ENCODE measurements at places on chromosomes 4 and X.

DNA sequence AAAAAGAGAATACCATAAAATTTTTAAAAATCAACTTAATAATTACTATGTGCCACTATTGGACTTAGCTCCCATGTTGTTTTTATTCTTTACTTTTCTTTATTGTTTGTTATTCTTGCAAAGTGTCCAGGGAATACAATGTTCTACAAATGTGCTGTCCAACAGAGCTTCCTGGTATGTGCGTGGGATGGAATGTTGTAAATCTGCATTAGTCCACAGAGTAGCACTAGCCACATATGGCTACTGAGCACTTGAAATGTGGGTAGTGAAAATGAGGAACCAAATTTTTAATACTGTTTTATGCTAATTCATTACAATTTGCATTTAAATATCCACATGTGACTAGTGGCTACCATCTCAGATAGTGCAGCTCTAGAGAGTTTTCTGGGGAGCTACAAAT lies 14.3 kb upstream of the CORIN start:
- DNase-seq: no peak

- DNase-seq: no peak
Observed at GRCh38 chr4:77650787-77651186, 45.2 kb downstream of the CXCL13 start.

DNA sequence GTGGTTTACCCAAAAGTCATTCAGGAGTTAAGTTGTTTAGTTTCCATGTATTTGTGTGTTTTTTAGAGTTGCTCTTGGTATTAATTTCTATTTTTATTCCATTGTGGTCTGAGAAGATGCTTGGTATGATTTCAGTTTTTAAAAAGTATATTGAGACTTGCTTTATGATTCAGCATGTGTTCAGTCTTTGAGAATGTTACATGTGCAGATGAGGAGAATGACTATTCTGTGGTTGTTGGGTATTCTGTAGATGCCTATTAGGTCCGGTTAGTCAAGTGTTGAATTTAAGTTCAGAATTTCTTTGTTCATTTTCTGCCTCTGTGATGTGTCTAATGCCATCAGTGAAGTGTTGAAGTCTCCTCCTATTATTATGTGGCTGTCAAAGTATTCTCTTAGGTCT lies 249.4 kb downstream of the ARHGAP10 start:
- no peak for DNase-seq

DNA sequence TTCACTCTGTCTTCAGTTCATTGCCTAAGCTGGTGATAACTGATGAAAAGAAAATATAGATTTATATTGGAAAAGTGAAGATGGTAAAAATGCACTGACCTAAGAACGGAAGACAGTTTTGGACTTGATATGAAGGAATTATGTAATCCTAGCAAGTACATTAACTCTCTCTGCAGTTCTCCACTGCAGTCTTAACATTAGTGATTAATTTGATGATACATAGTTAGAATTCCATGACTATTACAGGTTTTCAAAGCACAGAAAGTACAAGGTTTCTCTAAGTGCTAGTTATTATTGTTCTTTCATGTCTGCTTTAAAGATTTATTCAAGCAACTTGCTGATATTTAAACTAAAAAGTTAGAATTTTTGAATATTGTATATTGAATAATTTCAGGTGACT lies 1591.7 kb upstream of the ADGRL3 start:
- no peak for DNase-seq

GRCh38 chr4:42676066-42676951 lies 19.4 kb upstream of the ATP8A1 start:
- DNase-seq: no peak

- DNase-seq: no peak
Observed at GRCh38 chr4:48772556-48772955, 7.5 kb downstream of the FRYL start.

DNA sequence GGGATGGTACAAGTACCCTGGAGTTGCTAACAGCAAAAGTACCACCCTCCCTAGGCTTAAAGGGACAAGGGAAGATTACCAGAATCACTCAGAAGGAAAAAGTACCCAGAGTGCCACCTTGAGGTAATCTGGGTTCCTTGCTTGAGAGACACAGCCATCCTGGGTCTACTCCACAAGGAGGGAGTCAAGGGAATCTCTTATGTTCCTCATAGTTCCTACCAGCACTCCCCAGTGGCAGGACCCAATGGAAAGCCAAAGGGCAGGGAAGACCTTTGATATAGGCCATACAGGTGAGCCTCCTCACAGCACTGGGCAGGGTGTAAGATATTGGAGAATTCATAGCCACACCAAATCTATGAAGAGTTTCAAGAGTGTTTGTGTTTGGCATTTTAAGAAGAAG lies 5.7 kb downstream of the IL2 start:
- peak; percentile 32 for DNase-seq

DNA sequence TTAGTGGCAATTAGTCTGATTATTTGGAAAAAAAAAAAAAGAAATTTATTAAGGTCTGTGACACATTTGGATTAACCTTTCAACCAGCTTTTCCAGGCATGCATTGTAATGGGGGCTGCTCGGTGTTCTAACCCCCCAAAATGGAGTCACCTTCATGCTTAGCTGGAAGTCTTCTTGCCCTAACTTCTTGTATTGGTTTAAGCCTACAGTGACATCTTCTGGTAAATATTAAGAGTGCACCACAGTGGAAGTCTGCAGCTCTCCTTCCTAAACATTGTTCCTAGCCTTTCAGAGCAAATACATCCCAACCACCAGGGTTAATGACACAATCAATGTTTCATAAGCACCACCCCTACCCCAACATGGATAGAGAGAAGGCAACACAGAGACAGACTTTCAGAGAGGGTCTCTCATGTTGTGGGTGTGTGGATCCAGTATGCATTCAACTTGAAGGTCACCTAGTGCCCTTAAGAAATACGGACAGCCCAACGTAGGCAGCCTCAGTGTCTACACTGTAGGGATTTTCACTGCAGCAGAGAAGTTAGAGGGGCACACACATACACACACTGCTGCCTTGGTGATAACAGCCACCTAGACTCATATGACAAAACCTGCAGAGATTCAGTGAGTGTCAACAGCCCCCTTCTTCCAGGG lies 142.9 kb upstream of the MBNL3 start:
- DNase-seq: no peak

DNA sequence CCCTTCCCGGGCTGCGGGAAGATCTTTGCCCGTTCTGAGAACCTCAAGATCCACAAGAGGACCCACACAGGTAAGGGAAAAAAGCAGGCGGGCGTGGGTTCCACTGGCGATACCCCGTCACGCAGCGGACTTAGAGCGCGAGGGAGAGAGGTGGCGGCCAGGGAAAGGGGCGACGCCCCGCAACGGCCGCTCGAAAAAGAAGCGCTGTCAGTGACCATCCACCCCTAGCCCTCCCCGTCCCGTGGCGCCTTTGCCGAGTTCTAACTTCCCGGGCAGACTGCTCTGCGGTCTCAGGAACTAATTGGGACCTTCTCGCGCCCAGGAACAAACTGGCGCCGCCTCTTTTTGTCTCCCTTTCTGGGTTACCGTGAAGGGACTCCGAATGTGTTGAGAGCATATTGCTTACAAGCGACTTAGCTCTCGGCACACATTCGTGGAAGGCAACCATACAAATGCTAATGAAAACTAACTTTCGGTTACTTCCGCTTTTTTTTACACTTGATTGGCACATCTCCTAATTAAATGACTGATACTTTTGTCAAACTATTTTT lies 1.8 kb downstream of the ZIC3 start:
- DNase-seq: no peak

- no peak for DNase-seq
Observed at GRCh38 chr4:5756271-5756670, 45.3 kb downstream of the EVC start.

GRCh38 chrX:31223817-31224216 lies 152.0 kb upstream of the FTHL17 start:
- no peak for DNase-seq

- DNase-seq: no peak
Observed at GRCh38 chr4:106337916-106338315, 21.6 kb downstream of the AIMP1 start.

- DNase-seq: no peak
Observed at GRCh38 chrX:130857207-130857606, 45.8 kb downstream of the ENOX2 start.

GRCh38 chr4:121208244-121209007 lies 44.3 kb upstream of the TNIP3 start:
- no peak for DNase-seq

DNA sequence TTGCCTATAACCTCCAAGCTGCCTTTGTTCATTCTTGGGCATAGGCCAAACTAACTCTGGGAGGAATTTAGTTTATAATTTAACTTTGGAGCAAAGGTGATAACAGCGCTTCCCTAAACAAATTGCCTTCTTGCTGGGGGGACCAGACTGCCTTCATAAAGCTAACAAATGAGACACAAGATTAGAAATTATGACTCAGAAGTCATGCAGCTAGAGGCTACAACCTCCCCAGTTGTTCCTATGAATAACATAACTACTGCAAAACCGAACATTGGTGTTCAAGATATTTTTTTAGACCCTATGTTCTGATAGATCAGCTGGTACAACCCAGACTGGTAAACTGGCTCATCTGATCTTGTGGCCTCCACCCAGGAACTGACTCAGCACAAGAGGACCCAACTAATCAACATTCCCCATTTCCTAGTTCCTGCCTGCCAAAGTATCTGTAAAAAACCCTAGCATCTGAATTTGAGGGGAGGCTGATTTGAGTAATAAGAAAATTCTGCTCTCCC lies 22.0 kb upstream of the TMPRSS11B start:
- no peak for DNase-seq

- DNase-seq: no peak
Observed at GRCh38 chr4:138984647-138985046, 30.9 kb upstream of the NOCT start.

DNA sequence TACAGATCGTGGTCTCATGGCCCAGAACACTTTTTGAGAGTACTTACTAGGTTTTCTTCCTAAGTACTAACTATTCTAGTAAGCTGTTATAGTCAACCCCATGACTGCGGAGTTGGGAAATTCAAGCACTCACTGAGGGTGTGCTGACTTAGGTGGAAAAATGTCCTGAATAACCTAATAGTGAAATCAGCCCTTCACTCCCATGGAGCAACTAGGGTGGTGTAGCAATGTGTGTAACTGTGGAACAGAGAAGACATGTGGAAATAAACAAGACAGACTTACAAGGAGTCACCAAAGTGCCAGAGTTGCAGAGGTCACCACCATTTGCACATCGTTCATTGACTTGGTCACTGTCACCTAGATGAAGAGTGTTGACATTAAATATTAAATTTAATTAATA lies 12.1 kb upstream of the VSIG4 start:
- DNase-seq: no peak

- DNase-seq: no peak
Observed at GRCh38 chr4:151489462-151490203, 80.7 kb downstream of the FHIP1A start.

DNA sequence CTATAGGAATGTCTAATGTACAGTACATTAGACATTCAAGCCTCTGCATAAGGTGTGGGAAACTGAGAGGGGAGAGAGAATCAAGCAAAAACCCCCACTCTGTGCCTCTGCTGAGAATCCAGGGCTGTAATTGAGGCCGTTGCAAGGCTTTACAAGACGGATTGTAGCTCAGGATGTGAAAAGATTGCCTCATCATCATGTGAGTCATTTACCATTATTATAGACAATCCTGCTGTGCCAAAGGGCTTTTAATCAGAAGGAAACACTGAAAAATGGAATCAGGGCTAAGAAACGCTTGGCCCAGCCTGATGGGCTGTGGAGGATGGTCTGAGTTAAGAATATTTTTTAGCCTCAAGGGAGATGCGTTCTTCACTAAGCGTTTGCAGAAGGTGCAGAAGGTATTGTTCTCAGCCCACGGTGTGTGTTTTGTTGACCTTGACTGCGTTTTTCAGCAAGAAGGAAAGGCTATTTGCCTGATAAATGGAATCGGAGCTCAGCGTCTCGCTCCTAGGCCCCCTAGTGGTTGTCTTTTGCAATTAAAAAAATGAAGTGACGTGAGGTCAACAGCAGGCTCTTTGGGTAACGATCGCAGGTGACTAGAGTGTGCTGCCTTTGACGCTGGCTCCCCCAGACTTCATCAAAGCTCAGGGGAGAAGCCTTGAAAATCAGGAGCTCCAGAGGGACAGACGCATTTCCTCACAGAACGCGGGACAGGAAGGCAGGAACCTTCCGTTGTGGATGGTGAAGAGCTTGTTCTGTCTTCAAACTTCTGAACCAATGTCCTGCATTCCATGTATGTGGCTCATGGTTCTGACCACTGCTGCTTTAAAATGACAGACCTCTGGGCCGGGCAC lies 18.1 kb upstream of the CHRNA9 start:
- peak; percentile 44 for DNase-seq

- DNase-seq: no peak
Observed at GRCh38 chr4:175090116-175090515, 172.0 kb downstream of the ADAM29 start.

DNA sequence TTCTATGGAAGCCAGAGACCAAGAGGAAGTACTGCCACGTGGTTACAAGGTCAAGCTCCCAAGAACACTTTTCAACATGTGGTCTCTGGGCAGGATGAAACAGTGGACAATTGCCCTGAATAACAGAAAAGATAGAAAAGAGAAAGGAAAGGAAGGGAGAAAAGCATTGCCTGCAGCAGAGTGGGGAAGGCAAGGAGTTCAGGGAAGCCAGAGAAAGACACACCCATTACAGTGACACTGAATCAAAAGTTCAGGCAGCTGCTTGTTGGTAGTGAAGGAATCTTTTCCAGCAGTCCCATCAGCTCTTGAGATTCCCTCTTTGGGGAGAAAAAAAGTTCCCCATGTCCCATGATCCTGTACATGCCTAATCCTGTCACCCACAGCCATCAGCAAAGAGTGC lies 80.5 kb downstream of the EIF4E start:
- no peak for DNase-seq

DNA sequence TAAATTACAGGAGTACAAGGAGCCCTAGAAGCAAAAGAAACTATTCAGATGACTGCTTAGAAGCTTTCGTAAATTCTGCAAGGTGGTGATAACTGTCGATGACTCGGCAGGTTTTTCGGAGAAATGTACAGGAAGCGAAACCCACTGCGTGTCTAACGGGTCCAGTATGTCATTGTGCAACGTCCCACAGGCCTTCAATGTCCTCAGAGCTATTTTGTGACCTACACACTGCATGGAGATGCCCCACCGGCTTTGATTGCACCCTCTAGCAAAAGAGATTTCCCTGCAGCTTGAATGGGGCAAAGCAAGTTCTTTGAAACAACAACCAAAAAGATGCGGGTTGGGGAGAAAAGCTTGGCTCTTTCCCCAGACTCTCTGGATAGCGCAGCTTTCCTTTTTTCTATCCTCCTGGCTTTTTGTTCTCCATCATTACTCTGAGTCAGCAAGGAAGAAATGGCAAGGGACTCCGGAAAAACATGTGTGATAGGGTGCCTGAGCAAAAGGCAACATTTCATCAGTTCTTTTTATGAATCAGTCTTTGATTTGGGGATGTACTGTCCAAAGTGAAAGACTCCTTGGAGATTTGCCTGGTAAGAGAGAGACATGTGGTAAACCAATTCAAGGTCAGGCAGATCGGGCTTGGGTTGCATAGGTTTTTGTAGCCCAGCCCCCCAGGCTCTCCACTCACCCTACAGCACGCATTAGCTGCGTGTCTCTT lies 112.0 kb upstream of the TBL1X start:
- no peak for DNase-seq

DNA sequence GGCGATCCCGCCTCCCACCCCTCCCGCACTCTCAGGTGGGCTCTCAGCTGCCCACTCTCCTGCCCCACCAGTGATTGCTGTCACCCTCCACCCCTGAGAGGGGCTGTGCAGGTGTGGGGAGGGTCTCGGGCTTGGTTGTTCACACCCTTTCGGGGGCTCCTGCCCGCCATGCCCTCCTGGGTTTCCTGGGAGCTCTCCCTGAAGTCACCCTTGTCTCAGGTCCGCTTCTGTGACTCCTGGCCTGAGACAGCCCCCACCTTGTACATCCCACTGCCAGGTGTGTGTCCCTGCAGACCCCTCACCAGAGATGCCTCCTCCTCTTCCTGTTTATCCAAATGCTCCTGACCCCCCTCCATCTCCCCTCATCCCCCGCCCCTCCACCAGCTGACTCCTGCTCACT lies 37.8 kb downstream of the ADRA2C start:
- no peak for DNase-seq
